Peyer's patch (tissue), 4 donors: ENCODE measurements at places on chromosomes 6 and 20. TPM values are rescaled to one million over a fixed set of nuclear protein-coding genes. Genes with fewer than 3 reads are reported as not detected.

The RRAGD gene
- total RNA-seq = 0.53 TPM

The TRIM31 gene
- 9.9 TPM for total RNA-seq

The CTCFL gene
- not detected for total RNA-seq

The CDS2 gene
- 24.6 TPM for total RNA-seq

The ABHD16B gene
- not detected for total RNA-seq

- no peak overlapping the region for H3K27ac ChIP-seq
- DNase-seq = no peak
- H3K27me3 ChIP-seq = no peaks in the 10 kb centered on the region
- no peaks in the 10 kb centered on the region for H3K36me3 ChIP-seq
- H3K4me3 ChIP-seq = no peak overlapping the region
Measured at GRCh38 chr6:109872968-109873545, 105.1 kb upstream of the GPR6 start.

- no peak overlapping the region for H3K27ac ChIP-seq
- DNase-seq = no peak
- no peak overlapping the region for H3K4me3 ChIP-seq
- H3K4me1 ChIP-seq = no peaks in the 10 kb centered on the region
Measured at GRCh38 chr20:51218603-51219002, 195.7 kb upstream of the KCNG1 start.
